Fibroblast of the aortic adventitia (primary cell): ENCODE measurements at places on chromosomes 7 and 10.

- peak; percentile 42 for DNase-seq
Observed at GRCh38 chr7:114084472-114085312, 165.9 kb upstream of the PPP1R3A start.

GRCh38 chr10:91909117-91909677 is at the start of gene FGFBP3:
Gene FGFBP3 (minus strand): TSS chr10:91909486. CDS start chr10:91908969, 517 bp downstream.
- DNase-seq, result peak; percentile 44

GRCh38 chr7:112982441-112983063 is 104.1 kb downstream of the GPR85 start:
- DNase-seq, result no peak

- DNase-seq, result no peak
Observed at GRCh38 chr7:153381275-153382040, 621.9 kb downstream of the ACTR3B start.

DNA sequence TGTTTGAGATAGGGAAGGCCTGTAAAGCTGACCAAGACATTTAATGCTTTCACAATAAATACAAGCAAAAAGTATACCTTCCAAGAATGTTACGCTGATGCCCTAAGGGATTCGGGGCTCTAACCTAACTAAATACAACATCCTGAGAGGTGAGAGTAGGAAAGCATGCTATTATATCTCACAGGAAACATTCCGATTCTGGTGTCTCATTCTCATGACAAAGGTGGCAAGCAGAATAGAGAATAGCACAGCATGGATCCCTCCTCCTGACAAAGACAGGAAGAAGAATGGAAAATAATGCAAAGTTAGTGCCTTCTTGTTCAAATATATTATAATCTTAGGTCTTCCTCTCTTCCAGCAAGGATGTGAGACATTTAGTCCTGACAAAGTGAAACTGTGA is 504.3 kb downstream of the TFEC start:
- DNase-seq, result no peak

- DNase-seq, result no peak
Observed at GRCh38 chr7:30464231-30464671, 14.3 kb downstream of the NOD1 start.

DNA sequence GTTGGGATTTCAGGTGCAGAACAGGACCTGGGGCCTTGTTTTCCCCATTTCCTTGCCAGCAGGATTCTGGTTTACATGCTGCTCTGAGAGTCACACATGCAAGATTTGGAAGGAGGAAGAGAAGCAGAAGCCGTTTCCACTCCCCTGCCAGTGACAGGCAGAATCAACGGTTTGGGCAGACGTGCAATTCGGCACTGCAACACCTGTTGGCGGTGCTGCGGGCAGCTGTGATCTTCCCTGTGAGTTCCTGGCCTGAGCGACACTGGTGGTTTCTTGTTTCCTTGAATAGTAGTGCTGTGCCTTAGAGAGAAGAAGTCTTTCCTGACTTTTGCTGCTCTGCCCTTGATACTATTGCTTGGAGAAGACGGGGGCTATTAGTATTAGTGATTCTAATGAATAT is 1126.2 kb downstream of the TYW1 start:
- DNase-seq, result no peak
